PC-3 (cell line): ENCODE measurements at places on chromosomes 13 and 19. TPM values are rescaled to one million over a fixed set of nuclear protein-coding genes. Genes with fewer than 3 reads are reported as not detected.

DNA sequence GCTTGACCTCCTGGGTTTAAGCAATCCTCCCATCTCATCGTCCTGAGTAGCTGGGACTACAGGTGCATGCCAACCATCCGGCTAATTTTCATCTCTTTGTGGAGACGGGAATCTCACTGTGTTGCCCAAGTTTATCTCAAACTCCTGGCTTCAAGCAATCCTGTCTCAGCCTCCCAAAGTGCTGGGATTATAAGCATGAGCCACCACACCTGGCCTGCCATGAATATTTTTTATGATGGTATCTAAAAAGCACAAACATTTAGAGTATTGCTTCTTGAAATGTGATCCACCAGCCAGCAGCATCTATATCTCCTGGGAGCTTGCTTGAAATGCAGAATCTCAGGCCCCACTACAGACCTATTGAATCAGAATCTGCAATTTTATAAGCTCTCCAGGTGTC, 111.2 kb upstream of the CLDN10 start:
- no peak for DNase-seq

The ZNF529 gene
- 2.9 and 3.1 TPM in 2 replicates for total RNA-seq

- DNase-seq, result peak; percentile 91
Observed at GRCh38 chr19:10760273-10760944, 42.5 kb downstream of the DNM2 start.

The ZNF556 gene
- total RNA-seq, result 0.04 TPM in 1 of 2 replicates, not detected in the other

GRCh38 chr13:80141123-80141849, 199.6 kb downstream of the SPRY2 start:
- no peak for DNase-seq

The ZNF835 gene
- not detected in 2 replicates for total RNA-seq

The VSTM2B gene
- not detected in 2 replicates for total RNA-seq

DNA sequence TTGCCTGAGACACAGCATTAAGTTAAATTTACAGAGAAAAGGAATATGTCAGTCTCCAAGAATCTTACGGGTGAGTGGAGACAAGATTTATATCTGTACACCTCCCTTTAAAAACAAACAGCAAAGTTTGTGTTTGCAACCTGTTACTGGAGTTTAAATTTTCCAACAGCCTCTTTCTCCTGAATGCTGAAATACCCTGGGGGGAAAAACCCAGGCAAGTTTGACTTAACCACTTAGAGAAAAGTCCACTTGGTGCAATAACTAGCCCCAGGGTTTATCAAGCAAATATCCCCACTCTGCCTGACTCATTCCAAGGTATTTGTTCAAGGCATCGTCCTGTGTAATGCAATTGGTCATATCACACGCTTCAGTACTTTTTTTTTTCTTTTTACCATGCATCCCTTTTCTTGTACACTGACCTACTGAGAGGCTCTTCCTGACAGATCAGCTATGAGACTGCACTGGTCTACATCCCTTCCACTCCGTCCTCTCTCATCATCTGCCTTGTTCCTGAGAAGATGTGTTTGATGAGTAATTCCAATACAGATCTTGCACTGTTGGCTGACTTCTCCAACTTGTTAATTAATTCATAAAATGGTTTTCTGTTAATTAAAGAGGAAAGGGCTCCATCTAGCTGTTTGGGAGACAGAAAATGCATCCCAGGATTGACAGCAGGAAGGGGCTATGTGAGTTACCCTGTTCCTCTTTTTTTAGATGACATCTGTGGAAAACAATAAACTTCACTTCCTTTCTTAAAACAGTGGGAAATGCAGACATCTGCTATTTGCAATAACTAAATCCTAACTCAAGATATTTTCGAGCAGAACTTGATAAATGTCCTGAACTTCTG, 212.5 kb upstream of the IRS2 start:
- peak; percentile 97 for DNase-seq

- peak; percentile 5 for DNase-seq
Observed at GRCh38 chr13:19836472-19836871, 27.0 kb downstream of the ZMYM5 start.

GRCh38 chr19:41089959-41090358, 1.7 kb downstream of the CYP2A13 start:
- no peak for DNase-seq

DNA sequence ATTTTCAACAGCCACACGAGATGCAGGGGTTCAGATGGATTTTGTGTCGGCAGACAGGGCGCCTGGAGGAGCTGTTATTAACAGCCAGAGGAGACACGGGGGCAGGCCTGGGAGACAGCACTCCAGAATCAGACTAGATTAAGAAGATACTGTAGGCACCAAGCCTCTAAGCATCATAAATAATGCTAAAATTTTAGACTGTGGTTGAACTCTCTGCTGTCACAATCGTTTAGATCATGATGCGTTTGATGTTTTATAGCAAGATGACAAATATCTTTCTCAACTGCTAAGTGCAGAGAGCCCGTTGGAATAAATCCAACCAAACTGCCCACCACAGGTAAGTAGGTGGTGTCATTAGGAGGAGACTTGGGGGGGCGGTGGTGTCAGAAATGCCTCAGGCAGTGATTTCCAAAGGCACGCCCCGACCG, 63.9 kb downstream of the CEBPG start:
- DNase-seq, result no peak

DNA sequence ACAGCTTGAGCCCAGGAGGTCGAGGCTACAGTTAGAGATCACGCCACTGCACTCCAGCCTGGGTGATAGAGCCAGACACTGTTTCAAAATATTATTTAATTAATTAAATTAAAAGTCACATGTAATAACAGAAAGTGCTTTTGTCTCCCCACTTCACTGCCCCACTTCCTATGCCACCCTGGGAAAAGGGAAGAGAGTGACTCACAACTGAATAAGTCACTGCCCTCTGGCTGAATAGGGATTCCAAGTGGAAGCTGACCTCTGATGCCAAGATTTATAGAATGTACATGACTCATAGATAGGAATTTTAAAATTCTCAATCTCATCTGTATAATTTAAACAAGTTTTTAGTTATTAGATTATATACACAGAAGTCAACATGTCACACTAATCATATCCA, 22.2 kb upstream of the ERVV-1 start:
- DNase-seq, result peak; percentile 98

GRCh38 chr19:46721269-46722003, 4.5 kb upstream of the PRKD2 start:
- no peak for DNase-seq

The POSTN gene
- not detected in 2 replicates for total RNA-seq
